WTC11 (cell line): ENCODE measurements at places on chromosomes 11 and 22. TPM values are rescaled to one million over a fixed set of nuclear protein-coding genes. Genes with fewer than 3 reads are reported as not detected.

Gene PATE2
- not detected in 3 replicates for total RNA-seq

DNA sequence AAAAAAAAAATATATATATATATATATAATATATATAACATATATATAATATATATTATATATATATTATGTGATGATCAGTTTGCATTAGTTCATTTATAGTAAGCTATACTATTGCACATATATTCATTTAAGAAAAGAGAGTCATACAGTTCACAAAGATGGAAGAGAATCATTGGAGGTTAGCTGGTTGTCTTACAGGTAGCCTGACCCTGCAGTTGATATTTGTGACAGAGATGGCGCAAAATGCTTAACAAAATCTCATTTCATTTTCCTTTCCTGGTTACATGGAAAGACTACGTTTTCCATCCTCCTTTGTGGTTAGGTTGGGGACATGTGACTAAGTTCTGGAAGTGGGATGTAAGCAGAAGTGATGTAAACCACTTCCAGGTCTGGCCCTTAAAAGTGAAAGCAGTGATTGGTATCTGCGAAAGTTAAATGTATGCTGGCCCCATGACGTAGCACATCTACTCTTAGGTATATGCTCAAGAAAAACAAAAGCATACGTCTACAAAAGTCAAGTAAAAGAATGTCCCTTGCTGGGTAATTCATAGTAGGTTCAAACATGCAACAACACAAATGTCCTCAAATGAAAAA, 7.2 kb upstream of the TMEM135 start:
- DNase-seq = no peak

- no peak for DNase-seq
Measured at GRCh38 chr11:11973866-11974265, 34.6 kb downstream of the DKK3 start.

GRCh38 chr11:125627236-125627910, 2.4 kb downstream of the CHEK1 start:
- DNase-seq = no peak

- DNase-seq = no peak
Measured at GRCh38 chr11:85525686-85526085, 101.5 kb downstream of the DLG2 start.

Gene NLRP6
- 0.09 to 0.14 TPM in 2 of 3 replicates, not detected in the other for total RNA-seq

GRCh38 chr22:35777335-35777975, 59.8 kb downstream of the APOL5 start:
- no peak for DNase-seq

- DNase-seq = no peak
Measured at GRCh38 chr11:788953-789940, 643 bp downstream of the CEND1 start.

DNA sequence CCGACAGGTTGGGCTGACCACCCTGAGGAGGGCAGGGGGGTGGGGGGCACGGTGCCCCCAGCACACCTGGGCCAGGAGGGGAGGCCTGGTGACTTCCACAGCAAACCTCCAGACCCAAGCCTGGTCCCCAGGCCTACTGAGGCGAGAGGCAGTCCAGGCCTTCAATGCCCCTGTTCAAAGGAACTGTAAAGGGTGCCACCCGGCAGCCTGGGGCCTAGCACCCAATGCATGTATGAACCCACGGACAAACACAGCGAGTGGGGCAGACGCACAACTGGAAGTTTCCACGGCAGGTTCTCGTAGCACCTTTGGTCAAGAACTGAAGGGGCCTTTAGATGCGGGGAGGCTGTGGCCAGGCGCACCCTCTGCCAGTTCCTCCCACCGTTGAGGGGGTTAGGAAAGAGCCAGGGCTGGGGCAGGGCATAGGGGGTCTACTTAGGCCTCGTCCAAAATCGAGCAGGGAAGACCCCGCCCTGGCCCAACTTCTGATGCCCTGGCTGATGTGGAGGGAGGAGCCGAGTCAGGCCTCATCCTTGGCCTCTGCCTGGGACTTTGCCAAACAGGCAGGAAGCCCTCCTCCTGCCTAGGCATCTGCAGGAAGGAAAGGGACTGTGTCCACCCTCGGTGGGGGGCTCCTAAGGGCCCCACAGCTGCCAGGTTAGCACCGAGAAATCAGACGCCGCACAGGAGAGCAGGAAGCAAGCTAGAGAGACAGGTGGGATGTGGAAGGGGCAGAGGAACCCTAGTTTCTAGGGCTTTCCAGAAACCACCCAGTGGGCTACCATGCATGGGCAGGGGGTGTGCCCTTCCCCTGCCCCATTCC, 6.6 kb downstream of the CBX6 start:
- no peak for DNase-seq

- no peak for DNase-seq
Measured at GRCh38 chr11:16031210-16031609, 325.1 kb downstream of the SOX6 start.

- DNase-seq = no peak
Measured at GRCh38 chr22:32364210-32364609, 6.5 kb downstream of the RFPL3 start.

Gene NLRP14
- total RNA-seq = 0.05 to 0.16 TPM (median 0.07 TPM) in 3 replicates

- no peak for DNase-seq
Measured at GRCh38 chr11:23780231-23780630, 716.6 kb upstream of the LUZP2 start.

DNA sequence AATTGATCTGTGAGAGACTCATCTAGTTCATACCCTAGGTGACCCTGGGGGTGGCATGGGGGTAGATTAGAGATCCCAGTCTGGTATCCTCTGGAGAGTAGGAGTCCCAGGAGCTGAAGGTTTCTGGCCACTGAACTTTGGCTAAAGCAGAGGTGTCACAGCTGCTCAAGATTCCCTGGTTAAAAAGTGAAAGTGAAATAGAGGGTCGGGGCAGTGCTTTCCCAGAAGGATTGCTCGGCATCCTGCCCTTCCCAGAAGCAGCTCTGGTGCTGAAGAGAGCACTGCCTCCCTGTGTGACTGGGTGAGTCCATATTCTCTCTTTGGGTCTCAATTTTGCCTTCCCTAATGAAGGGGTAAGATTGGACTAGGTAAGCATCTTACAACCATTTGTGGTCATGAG, 653 bp downstream of the IL18BP start:
- no peak for DNase-seq

Gene SHISA8
- 2.1 to 2.4 TPM (median 2.2 TPM) in 3 replicates for total RNA-seq

Gene RIMBP3C
- total RNA-seq = 0.21 to 0.44 TPM in 2 of 3 replicates, not detected in the other

GRCh38 chr11:36122671-36123070, 166.6 kb downstream of the COMMD9 start:
- no peak for DNase-seq

DNA sequence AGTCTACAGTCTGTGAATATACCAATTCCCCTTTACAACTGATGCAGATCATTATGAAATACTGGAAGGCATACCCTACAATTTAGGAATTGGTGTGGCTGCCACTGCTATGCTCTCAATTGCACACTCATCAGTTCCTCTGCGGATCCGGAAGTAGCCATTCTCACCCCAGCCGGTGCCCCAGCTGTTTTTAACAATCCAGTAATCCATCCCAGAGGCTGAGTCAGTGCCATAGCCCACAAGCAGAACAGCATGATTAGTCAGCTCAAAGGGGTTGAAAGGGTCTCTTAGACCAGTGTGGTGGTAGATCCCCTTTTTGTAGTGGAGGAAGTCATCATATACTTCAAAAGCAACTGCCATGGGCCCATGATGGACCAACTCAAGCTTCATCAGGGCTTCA, 43.6 kb downstream of the CTSC start:
- no peak for DNase-seq

DNA sequence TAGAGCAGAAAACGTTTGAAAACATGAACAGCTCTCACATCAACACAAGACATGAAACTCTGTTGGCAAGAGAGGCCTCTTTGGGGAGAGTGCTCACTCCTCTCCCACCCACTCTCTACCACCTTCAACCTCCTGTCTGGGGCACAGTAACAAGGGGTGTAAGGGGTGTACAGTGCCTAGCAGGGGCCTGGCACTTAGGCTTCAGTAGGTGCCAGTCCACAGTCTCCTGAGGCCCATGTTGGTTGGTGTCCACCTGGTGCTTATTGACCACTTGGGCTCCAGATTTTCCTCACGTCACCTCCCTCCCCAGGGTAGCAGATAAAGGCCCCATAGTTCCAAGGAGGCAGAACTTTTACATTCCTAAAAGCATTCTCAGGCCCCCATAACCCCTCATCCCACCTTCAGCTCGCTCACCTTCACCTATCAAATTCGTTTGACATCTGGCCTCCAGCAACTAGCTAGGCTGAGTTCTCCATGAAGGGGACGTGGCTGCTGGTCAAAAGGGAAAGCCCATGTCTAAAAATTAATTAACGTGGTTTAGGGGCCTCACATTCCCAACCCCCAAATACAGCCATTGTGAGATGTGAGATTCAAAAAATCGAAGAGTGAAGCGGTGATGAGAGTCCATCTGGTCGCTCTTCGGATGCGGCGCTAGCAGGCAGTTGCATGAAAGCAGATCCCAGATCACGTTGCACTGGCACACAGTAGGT, 712 bp upstream of the MED15 start:
- DNase-seq = no peak

Gene LRRC56
- total RNA-seq = 2.3 to 3.4 TPM (median 2.5 TPM) in 3 replicates

DNA sequence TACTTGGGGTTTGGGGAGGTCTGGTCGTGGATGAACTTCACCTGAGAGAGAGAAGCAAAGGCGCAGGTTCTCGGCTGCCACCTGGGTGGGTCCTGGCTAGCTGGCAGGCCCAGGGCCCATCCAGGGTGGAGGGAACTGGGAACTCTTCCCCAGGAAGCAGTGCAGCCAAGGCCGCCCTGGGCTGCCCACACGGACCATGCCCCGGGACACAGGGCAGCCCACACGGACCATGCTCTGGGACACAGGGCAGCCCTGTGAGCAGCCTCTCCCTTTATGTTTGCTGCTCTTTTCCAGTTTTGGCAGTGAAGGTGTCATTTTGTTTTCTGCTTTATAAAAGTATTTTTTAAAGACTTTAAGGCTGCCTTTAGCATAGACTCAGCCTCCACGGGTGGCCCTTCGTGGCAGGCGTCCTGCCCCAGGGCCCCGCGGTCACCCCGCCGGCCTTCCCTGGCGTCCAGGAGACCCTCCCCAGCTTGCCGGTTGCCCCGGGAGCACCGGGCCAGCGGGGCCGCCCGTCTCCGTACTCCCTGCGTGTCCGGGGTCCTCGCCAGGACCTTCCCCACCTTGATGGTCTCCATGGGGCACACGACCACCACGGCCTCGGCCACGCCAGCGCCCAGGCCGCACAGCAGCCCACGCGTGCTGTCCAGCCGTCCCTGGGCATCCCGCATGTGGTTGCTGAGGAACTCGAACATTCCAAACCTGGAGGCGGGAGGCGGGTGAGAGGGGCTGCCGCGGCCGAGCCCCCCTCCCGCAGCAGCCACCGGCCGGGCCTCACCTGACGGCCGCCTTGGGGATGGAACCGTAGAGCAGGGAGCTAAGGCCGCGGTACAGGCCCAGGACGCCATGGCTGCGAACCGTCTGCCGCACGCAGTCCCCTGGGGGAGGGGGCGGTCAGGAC, 1.1 kb downstream of the SLC25A1 start:
- DNase-seq = peak; percentile 39

Gene OR4X1
- not detected in 3 replicates for total RNA-seq

Gene SLC35E4
- total RNA-seq = 5.2 to 5.5 TPM (median 5.3 TPM) in 3 replicates

Gene CHRM1
- not detected in 3 replicates for total RNA-seq

GRCh38 chr22:39954584-39955055, 5.6 kb upstream of the TMA7B start:
- DNase-seq = no peak

DNA sequence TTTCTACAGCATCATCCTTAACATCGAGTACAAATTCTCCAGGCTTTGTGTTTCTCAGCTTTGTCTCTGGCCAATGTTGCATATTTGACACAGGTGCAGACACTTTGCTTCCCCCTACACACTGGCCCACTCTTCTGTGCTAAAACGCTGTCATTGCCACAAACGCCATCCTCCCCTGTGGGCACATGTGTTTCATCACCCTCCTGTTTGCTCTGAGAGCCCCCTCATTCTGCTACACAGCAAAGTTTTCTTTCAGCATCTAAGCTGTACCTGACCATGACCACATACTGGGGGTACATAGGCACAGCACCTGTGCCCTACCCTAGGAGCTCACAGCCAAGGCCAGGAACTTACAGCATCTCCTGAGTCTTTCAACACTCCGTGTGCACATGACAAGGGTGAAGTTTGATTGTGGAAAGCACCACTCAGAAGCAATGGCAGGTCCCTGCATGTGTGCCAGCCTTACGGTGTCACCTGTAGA, 7.9 kb upstream of the IGLL5 start:
- DNase-seq = no peak

Gene ESAM
- total RNA-seq = 0.44 to 0.64 TPM (median 0.48 TPM) in 3 replicates

- no peak for DNase-seq
Measured at GRCh38 chr11:14622223-14622954, 21.2 kb upstream of the PDE3B start.

Gene TAF10
- 165 to 186 TPM (median 178 TPM) in 3 replicates for total RNA-seq

DNA sequence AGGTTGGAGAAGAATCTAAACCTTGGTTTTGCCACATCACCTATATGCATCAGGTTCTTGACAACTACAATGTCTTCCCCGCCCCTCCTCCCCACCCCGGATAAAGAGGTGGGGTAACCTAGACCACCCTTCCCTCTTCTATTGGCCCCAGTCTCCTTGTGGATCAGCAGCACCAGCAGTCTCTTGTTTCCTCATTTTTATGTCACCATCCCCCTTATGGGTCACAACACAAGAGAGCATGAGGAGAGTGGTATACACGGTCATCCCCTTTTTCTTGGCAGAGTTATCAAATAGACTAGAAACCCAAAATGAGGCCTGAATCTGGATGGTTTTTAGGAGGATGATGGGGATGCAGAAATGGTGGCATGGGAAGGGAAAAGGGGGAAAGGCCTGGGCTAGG, 1.2 kb downstream of the MS4A4E start:
- no peak for DNase-seq

DNA sequence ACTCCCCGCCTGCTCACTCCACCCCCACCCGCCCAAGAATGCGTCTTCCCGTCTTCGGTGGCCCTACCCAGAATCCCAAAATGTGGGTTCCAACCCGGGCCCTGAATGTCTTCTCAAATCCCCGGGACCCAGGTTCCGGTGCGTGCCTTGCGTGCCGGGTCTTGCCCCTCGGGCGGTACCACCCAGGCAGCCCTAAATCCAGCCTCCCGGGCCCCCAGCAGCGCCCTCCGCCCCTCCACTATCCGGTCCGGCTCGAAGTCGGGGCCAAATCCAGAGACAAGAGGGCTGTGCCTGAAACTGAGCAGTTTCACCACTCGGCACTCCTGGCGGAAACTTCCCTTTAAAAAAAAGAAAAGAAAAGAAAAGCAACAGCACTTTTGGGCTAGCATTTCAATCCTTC, 16.3 kb upstream of the CCT8L2 start:
- no peak for DNase-seq

Gene MMP10
- not detected in 3 replicates for total RNA-seq

DNA sequence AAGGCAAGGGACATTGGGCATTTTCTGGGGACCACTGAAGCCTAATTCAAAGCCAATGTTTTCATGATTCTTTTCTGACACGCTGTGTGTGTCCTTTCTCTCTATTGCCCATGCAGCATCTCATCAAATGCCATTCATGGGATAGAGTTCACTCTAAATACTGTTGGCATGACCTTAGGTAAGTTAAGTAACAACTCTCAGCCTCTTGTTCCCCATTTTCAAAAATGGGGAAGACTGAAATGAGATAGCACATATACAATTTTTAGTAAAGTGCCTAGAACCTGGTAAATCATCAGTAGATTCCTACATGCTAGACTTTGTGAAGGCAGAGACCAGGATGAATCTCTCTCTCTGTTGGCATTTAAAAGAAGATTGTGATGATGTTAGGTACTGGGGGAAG, 12.7 kb upstream of the OR52K2 start:
- DNase-seq = no peak
